Lung (tissue), 17 donors: ENCODE measurements at places on chromosomes 12 and 14.

- no peak for DNase-seq
These were observed 86.6 kb upstream of the SLC24A4 start for GRCh38 chr14:92236243-92236900.

DNA sequence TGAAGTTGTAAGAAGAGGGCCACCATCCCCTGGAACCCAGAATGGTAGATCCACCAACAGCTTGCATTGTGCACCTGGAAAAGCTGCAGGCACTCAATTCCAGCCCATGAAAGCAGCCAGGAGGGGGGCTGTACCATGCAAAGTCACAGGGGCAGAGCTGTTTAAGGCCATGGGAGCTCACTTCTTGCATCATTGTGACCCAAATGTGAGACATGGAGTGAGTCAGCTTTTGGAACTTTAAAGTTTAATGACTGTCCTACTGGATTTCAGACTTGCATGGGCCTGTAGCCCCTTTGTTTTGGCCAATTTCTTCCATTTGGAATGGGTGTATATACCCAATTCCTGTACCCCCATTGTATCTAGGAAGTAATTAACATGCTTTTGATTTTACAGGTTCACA lies 50.8 kb downstream of the SLC16A7 start:
- no peak for DNase-seq

- no peak for DNase-seq
These were observed 248.7 kb upstream of the EGLN3 start for GRCh38 chr14:34199585-34199984.

GRCh38 chr12:48220701-48221100 lies 17.6 kb upstream of the OR10AD1 start:
- DNase-seq = no peak
